Stimulated activated CD8-positive, alpha-beta memory T cell treated with anti-CD3 and anti-CD28 coated beads, Interleukin-15, amount 100 ng/mL, for 24 hours (primary cell): ENCODE measurements at places on chromosomes 5 and 9.

DNA sequence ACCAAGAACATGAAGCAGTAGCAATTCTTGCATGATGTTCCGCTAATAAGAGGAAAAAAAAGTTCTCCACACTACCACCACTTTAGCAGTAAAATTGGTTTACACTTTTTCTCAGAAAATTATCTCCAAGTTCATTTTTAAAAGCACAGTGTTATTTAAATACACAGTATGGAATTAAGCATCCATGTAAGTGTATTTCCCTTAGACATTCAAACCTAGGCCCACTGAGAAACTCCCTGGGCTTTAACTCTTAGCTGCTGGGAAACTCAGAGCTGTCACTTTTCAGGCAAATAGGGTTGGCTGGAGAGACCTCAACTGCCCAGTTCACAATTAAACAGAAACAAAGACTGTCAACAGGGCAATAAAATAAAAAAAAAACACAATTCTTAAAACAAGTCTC lies 2.7 kb downstream of the GNAQ start:
- DNase-seq = no peak

- DNase-seq = no peak
Observed at GRCh38 chr5:106121972-106122605, 1548.6 kb downstream of the EFNA5 start.

- DNase-seq = no peak
Observed at GRCh38 chr5:100249211-100249883, 285.8 kb upstream of the FAM174A start.

DNA sequence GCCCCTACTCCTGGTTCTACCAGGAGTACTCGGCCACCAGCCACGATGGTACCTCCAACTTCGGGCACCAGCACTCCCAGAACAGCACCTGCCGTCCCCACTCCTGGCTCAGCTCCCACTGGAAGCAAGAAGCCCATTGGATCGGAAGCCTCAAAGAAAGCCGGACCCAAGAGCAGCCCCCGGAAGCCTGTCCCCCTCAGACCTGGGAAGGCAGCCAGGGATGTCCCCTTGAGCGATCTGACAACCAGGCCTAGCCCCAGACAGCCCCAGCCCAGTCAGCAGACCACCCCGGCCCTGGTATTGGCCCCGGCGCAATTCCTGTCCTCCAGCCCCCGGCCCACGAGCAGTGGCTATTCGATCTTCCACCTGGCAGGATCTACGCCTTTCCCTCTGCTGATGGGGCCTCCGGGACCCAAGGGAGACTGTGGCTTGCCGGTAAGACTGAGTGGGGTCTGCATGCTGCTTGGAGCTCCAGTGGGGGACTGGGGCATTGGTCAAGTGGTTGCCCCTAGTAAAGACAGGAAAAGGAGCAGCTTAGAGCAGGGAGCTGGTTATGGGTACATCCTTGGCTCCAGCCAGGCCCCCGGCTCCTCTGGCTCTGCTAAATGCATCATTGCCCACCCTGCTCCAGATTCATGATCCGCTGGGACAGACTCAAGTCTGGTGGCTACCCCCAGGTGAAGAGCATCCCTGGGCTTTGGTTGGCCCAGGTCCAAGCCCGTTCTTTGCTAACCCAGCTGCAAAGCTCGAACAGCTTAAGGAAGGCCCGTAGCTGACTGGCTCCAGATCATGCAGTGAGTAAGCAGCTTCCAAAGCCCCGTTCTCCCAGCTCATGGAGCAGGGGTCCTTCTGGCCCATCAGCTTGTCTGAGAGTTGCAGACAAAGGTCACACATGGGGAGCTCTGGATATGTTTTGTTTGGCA lies 14.0 kb downstream of the COL27A1 start:
- no peak for DNase-seq

DNA sequence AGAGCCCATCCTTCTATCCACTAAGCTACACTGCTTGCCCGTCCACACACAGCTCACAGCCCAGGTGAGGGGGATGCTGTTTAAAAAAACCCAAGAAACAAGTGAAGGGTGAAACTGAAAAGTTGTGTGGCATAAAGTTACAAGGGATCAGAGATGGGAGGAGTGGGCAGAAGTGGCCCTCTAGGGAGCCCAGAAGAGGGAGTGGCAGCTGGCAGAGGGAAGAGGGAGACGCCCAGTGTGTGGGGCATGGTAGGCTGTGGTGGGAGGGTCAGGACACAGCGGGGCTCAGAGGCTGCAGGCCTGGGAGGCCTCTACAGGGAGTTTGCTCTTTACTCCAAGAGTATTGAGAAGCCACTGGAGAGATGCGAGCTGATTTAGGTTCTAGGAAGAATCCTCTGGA lies 30.1 kb upstream of the HRH2 start:
- no peak for DNase-seq

GRCh38 chr9:104386013-104386412 lies 118.0 kb upstream of the OR13F1 start:
- no peak for DNase-seq

DNA sequence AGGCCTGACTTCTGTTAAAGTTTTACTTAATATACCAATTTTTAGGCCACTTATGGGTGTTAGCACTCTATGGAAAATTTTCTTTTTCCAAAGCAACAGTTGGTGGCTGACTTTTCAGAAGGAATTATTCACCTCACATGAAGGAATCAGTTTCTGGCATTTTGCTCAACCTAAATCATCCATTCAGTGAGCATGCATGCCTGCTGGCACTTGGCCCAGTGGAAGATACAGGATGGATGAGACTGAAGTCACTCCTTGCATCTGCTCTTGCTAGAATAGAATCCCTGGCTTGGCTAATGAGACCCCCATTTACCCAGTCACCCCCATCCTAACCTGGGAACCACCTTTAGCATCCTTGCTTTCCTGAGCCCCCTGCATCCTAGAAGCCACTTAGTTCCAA lies 131.7 kb downstream of the WDR41 start:
- DNase-seq = no peak

DNA sequence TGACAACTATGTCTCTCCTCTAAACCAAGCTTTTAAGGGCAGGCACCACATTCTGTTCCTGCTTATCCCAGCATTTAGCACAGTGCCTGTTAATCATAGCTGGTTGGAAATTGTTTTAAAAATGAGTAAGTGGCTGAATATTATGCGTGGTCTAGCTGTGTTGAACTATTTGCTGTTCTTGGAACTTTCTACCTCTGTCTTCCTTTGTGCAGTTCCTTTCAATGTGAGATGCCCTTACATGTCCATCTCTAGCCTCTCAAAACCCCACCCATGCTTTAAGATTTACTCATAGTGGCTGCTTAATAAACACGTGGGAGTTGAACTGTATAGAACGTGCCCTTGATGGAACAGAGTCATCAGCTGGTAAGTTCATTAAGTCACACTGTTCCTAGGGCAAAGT lies 34.5 kb downstream of the C9orf57 start:
- DNase-seq = no peak
